ENCODE measurements at places on chromosomes 11 and 22.
A peak's percentile ranks its signal among the peaks of the same experiment; 100 is the strongest.

DNA sequence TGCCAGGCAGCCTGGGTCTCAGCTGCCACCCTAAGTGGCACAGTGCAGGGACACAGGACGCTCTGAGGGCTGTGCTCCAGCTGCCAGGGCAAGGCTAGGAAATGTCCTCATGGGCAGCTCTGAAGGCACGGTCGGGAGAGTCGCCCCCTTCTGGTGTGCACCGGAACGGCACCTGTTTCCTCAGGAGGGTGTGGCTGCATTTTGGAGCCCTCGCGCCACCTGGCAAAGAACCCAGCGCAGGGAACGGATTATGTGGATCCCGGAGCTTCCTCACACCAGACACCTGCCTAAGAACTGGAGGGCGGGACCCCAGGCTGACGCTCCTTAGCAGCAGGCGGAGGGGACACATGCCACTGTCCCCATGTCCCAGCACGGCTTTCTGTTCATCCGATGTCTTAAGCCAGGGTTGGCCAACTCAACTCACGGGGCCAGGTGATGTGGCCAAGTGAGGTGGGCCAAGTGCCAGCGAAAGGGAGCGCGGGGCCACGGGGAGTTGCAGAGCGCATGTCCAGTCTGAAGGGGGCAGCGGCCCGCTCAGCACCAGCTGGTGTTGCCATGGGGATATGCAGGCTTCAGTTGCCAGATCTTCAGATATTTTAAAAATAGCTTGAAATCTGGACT lies 5.1 kb upstream of the SLC22A8 start:
- DNase-seq, result no peak

- DNase-seq, result peak; percentile 37
Observed at GRCh38 chr11:46369458-46370152, 11.9 kb upstream of the MDK start.

- DNase-seq, result no peak
Observed at GRCh38 chr11:12108875-12109453, 1.4 kb upstream of the MICAL2 start.

DNA sequence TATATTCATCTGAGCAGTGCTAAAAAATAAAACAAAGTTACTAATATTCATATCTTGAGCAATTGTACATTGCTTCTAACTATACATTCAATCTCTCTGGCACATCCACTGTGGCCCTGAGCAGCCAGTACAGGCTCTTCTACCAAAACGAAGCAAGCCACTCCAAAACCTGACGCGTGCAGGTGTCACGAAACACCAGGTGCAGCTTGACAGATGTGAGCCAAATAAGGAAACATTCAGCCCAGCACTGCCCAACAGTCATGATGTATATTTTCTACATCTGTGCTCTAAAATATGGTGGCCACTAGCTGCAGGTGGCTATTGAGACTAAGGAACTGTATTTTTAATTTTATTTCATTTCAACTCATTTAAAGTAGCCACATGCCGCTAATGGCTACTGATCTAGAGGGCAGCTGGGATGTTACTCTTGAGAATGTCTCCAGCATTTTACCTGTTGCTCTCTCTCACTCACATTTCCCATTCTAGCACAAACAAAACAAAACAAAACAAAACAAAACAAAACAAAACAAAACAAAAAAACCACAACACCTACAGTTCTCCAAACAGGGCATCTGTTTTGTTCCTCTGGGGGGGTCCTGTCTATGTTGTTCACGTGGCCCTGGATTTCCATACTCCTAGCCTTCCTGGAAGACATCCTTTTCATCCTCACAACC lies 77.7 kb downstream of the LARGE1 start:
- DNase-seq, result no peak

- no peak for DNase-seq
Observed at GRCh38 chr11:1178906-1179305, 21.2 kb downstream of the MUC5AC start.
